ENCODE measurements at places on chromosomes 3 and 15. TPM values are rescaled to one million over a fixed set of nuclear protein-coding genes. Genes with fewer than 3 reads are reported as not detected.

The IL17RC gene
- 27.0 TPM for total RNA-seq

The GOLGA8M gene
- 0.68 TPM for total RNA-seq

The CACNA1D gene
- total RNA-seq: 12.7 TPM

The GOLGA8J gene
- 0.20 TPM for total RNA-seq

The KCNAB1 gene
- total RNA-seq: 0.15 TPM

The GALNT15 gene
- 4.3 TPM for total RNA-seq

The COL7A1 gene
- total RNA-seq: 1.2 TPM

The ADGRG7 gene
- total RNA-seq: 22.7 TPM

The SLC24A5 gene
- not detected for total RNA-seq

The SHC4 gene
- 0.04 TPM for total RNA-seq

The FURIN gene
- total RNA-seq: 192 TPM

The CHAC1 gene
- 1.2 TPM for total RNA-seq

The DAZL gene
- not detected for total RNA-seq

The ZMYND10 gene
- 0.70 TPM for total RNA-seq

The TOP2B gene
- 30.2 TPM for total RNA-seq

The NAALADL2 gene
- 2.1 TPM for total RNA-seq

The TJP1 gene
- 22.5 TPM for total RNA-seq

The NR1I2 gene
- 188 TPM for total RNA-seq

The ARPIN gene
- 5.8 TPM for total RNA-seq

The NRROS gene
- total RNA-seq: 1.3 TPM

The PTPRG gene
- total RNA-seq: 27.8 TPM

The GPR160 gene
- 1.0 TPM for total RNA-seq

The CEP63 gene
- total RNA-seq: 9.4 TPM

The FAN1 gene
- 14.9 TPM for total RNA-seq

The BFSP2 gene
- total RNA-seq: not detected

The LEKR1 gene
- 1.4 TPM for total RNA-seq

The LRRC31 gene
- 4.9 TPM for total RNA-seq

The MOBP gene
- total RNA-seq: not detected

The ANAPC13 gene
- total RNA-seq: 39.3 TPM

The XCR1 gene
- 0.06 TPM for total RNA-seq

The GOLGA8Q gene
- not detected for total RNA-seq

The PSTPIP1 gene
- 1.8 TPM for total RNA-seq

The PRSS50 gene
- 0.16 TPM for total RNA-seq

The DPPA2 gene
- total RNA-seq: not detected

The MAGEL2 gene
- total RNA-seq: not detected

The IDH3A gene
- 34.8 TPM for total RNA-seq

The ZNF106 gene
- total RNA-seq: 20.2 TPM

The MAGI1 gene
- total RNA-seq: 27.2 TPM
